GM10248 (cell line): ENCODE measurements at places on chromosomes 1 and 21.

GRCh38 chr21:41768437-41769042, 1.7 kb upstream of the RIPK4 start:
- no peak for DNase-seq

DNA sequence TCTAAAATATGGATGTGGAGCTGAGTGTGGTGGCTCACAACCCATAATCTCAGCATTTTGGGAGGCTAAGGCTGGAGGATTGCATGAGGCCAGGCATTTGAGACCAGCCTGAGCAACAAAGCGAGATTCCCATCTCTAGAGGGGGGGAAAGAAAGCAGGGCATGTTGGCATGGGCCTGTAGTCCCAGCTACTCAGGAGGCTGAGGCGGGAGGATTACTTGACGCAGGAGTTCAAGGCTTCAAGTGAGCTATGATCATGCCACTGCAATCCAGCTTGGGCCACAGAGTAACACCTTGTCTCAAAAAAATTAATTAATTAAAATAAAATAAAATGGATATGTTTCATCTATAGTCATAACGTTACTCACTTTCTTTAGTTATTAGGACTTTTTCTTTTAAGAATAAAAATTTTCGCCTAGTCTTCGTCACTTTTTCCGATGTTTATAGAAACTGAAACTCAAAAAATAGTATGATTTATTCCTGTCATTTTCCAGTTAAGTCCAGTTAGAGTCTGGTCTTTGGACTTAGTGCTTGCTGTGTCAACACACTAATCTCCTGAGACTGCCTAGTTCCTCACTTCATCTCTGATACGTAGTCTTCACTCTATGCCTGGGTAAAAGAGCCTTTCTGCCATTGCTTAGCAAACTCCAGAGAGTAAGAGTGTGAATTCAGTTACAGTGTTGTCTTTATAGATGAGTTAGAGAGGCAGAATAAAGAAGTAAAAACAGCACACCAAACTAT, 28.0 kb downstream of the IARS2 start:
- DNase-seq = peak; percentile 24

- no peak for DNase-seq
Observed at GRCh38 chr1:67170751-67171573, 4.7 kb downstream of the IL23R start.

- no peak for DNase-seq
Observed at GRCh38 chr1:231836227-231836893, 209.8 kb downstream of the DISC1 start.

DNA sequence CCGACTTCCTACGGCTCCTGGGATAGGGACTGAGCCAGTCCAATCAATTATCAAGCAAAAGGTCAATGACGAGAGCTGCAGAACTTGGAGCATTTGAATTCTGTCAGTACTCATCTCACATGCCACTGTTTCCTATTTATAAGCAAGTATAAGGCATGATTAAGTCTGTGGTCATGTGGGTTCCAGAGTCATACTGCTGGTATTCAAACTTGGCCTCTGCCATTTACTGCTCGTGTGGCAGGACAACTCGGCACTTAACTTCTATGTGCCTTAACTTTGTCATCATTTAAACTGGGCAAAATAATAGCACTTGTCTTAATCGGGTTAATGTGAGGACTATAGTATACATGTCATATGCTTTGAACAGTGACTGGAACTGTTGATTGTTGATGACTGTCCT, 44.9 kb upstream of the TNFSF18 start:
- no peak for DNase-seq

DNA sequence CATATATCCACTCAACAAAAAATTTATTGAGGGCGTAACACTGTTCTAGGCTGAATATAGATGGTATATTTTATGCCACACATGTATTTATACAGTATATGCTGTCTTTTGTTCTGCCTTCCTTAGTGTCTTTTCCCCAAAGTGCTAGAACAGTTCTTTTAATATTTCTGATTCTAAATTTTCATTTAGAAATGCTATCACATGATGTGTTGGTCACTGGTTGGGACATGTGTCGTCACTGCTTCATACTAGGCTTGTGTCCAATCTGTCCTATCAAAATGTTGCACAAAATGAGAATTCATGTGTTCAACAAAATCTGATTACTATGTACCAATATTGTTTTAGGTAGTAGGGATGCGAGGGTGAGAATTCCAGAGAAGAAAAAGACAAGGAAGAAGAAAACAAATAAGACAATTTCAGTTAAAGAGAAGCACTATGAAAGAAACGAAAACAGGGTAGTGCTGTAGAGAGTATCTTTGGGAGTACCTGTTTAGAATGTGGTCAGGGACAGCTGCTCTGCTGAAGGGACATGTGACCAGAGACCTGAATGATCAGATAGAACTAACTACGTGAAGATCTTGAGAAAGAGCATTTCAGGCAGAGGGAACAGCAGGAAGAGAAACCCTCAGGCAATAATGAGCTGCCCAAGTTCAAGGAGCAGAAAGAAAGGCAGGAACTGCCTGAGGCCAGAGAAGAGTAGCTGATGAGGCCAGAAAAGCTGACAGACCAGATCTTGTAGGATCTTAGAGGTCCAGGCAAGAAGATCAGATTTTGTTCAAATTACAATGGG, 1.3 kb downstream of the KMO start:
- no peak for DNase-seq

DNA sequence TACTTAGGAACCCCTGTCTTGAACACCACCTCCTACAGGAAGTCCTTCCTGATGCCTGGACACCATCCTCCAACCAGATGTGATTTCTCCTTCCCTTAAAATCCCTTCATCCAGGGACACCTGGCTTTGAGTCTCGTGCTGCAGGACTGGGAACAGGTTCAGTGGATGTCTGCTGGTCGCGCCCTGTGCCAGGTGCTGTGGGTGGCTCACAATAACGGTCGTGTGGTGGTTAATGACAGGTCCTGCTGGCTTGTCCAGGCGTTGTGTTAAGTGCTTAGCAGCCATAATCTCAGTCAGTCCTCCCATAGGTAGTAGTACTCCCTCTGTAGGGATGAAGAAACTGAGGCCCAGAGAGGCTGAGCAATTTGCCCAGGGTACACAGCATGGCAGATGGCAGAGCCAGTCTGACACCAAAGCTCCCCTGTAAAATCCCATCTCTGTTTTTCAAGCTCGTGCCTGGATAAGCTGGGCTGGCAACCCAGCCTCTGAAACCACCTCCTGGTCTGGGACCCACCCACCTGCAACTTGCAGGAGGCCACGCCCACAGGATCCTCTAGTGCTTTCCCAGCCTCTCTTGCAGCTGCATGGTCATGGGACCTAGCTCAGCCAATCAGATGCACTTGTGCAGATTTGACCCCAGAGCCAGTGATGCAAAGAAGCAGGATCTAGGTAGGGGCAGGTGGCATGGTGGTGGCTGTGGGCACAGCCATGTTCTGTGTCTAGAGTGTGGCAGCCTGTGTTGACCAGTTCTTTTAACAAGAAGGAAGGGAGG, 106.0 kb upstream of the IFFO2 start:
- DNase-seq = no peak

GRCh38 chr1:224785040-224785328, 144.5 kb upstream of the DNAH14 start:
- DNase-seq = no peak

DNA sequence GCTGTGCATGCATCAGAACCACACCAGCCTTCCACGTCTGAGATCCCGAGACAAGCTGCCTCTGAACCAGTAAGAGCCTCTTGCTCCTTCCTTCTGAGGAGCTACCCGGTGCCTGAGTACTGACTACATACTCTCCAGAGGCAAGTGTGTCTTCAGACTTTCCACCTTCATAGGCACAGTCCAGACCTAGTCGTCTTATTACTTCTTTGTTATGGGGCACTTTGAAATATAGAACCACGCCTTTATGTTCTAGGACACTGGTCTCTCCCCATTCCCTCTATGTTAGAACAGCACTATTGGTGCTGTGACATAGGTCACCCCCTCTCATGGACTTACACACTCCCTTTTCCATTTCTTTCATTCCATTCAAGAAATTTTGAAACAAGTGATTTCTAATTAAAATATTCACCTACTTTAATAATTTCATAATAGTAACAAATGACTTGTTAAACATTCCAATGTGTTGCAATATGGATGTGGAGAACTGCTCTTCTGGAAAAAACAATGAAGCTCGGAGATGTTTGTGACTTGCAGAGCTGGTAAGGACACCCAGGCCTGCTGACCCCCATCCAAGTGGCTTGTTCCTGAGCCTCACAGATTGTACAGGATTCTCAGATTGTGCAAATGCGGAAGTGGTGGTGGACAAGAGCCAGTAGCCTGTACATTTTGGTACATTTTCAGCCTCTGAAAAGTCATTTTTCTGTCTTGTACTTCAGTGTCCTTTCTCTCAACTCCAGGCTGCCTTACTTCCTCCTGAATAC, 76.1 kb upstream of the SIPA1L2 start:
- no peak for DNase-seq

- peak; percentile 9 for DNase-seq
Observed at GRCh38 chr1:191695865-191696264, 462.4 kb upstream of the RGS18 start.

- no peak for DNase-seq
Observed at GRCh38 chr1:38018864-38019343, 6.4 kb downstream of the UTP11 start.

DNA sequence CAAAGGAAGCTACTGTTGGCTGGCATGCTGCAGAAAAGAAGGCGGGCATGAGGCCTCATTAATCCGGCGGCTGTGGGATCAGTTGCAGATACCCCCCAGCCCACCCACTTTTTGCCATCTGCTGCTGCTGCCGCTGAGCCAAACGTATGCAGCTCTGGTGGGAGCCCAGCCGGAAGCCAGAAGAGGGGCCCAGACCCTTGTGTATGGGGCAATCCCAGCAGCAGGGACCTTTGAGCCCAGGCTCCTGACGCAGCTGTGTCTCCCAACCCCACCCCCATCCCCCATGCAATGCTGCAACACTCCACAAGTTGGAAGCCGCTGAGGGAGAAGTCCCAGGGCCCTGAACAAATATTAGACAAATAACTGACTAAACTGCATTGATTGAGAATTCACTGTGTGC, 106.0 kb downstream of the ELAVL4 start:
- DNase-seq = no peak

DNA sequence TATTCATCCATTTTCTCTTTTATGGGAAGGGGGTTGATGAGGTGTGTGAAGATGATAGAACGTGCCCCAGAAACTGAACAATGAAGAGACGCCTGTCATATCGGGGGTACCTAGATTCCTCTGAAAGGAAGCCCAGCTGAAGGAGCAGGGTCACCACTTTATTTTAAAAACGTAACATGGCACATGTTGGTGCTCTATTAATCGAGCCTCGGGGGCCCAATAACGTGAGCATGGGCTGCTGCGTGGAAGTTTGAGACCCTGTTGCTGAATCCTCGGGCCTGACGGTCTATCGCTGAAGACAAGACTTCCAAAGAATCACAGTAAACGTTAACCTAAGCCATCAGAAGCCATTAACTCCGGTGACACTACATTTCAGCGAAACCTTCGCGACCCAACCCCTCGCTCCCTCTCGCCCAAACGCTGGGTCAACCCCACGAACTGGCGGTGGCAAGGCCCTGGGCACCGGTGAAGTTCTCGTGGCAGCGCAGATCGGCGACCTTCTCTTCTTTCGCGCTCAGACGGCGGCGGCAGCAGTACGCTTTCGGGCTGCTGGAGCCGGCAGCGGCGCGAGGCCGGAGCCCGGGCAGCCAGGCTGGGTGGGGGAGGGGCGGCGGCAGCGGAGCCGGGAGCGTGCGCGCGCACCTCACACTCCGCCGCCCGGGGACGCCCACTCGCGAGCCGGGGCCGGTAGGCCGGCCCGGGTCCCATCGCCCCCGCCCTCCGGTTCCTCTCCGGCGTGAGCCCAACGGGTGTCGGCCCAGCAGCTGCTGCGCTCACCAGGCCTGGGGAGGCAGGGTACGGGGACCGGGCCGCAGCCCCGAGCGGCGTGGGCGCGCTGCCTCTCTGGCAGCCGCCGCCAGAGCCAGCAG, 838 bp upstream of the MAN1A2 start:
- DNase-seq = peak; percentile 89

DNA sequence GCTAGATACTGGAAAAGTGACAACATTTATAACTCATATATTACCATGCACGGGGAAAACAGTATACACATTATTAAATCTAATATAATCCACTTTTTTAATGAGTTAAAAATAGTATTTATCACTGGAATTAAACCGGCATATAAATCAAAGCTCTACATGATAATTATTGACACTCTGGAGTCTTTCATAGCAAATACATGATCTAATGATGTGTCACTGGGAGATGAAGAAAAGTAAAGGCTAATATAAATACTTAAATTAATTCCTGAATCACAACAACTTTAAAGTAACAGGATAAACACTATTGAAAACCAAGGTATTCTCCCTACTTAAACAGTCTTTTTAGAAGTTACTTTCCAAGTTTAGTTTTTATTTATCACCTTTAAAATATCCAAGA, 52.4 kb upstream of the ASPM start:
- no peak for DNase-seq

GRCh38 chr1:4549930-4550329, 104.5 kb upstream of the AJAP1 start:
- no peak for DNase-seq

DNA sequence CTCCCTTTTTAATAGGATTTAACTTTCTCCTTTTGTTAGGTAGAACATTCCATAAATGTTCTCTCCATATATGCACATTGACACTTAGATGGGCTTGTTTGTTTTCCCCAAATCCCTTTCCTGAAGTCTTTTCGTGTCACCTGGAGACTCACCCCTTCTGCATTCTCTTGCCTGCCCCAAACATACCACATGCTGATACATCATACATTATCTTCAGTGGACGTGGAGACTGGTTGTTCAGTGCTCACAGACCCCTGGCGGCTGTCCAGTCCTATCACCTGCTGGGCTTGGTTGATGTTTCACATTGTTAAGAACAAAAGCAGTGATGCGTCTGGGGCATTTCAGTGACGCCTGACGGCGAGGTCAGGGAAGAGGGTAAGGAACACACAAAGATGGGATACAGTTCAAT, 22.2 kb downstream of the FMOD start:
- no peak for DNase-seq

DNA sequence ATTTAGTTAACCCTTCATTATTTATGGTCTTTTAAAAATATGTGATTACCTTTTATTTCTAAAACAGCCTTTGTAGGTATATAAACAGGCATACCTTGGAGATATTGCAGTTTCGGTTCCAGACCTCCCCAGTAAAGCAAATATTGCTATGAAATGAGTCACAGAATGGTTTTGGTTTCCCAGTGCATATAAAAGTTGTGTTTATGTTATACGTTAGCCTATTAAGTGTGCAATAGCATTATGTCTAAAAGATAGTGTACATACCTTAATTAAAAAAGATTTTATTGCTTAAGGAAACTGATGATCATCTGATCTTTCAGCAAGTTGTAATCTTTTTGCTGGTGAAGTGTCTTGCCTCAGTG, 44.1 kb downstream of the XCL2 start:
- no peak for DNase-seq
